Psoas muscle (tissue), 8 donors: ENCODE measurements at places on chromosomes 2 and 18.

- no peak for DNase-seq
These were observed 15.4 kb upstream of the DTNA start for GRCh38 chr18:34694591-34695165.

GRCh38 chr18:12816451-12816850 lies 67.6 kb downstream of the PTPN2 start:
- no peak for DNase-seq

DNA sequence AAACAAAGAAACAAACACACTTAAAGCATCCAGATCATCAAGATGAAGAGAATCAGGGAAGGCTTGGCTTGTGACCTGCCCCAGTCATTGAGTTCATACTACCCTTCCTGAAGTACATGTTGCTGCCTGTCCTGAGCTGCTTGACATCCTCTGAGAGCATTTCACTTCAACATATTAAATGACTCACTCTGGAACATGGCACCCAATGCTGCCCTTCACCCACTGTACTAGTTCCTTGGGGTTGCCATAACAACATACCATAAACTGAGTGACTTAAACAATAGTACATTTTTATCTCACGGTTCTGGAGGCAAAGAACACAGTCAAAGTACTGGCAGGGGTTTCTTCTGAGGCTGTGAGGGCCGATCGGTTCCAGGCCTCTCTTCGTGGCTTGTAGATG lies 371.3 kb downstream of the RNF144A start:
- no peak for DNase-seq

GRCh38 chr2:200376513-200377354 lies 70.2 kb downstream of the SPATS2L start:
- peak; percentile 84 for DNase-seq

DNA sequence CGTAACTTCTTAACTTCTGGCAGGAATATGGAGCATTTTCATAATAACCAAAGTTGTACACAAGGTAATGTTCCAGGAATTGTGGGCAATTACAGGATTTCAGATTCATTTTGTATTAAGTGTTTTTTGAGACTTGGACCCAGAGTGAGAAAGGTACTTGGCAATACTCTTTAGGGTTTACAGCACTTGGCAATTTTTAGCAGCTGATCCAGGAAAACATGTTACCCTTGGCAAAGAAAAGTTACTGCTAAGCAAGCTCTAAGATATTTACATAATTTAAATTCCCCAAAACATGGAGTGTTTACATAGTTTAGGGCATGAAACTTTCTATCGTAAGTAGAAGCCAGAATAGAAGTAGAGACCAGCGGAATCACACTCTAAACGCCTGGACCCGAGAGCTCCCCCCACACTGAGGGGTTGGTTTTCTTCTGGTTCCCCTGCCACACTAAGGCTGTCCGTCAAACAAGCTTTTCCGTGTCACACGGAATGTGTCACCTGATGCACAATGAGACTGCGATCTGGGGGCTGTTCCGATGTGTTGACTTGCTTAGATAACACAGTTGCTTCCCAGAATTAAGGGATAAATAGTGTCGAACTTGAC lies 177.1 kb downstream of the PTGR3 start:
- DNase-seq, result no peak

DNA sequence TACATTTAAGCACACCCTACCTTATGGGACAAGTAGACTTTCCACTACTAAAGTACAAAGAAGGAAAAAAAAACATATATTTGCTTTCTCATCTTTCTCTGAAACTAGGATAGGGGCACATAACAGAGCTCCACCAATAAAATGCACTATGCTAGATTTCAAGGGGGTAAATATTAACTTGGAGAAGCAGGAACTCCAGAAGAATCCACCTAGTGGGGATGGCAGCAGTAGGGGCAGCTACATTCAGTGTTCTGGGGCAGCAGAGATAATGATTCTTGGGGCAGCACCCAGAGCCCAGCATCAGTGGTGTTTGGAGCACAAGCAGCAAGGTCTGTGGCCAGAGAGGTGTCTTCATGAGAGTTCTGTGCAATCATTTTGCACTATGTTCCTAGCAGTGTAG lies 64.7 kb downstream of the DTNB start:
- DNase-seq, result no peak

GRCh38 chr2:16559278-16560067 lies 106.2 kb downstream of the CYRIA start:
- DNase-seq, result peak; percentile 58
